COLO829 (cell line): ENCODE measurements at places on chromosomes 7 and 10.
A peak's percentile ranks its signal among the peaks of the same experiment; 100 is the strongest.

DNA sequence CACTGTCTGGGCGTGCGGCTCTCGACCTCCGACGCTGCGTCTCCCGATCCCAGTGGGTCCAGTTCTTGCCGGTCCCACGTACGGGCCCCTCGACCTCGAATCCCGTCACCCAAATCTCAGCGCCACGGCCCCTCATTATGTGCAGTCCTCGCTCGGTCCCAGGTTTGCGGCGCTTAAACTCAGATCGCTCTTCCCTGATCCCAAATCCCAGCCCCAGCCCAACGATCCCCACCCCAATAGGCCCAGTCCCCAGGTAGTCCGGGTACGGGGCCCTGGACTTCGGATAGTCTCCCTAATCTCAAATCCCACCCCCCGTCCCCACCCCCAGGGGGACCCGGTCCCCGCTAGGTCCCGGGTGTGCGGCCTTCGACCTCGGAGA, 666 bp downstream of the HNRNPF start:
- DNase-seq = no peak

DNA sequence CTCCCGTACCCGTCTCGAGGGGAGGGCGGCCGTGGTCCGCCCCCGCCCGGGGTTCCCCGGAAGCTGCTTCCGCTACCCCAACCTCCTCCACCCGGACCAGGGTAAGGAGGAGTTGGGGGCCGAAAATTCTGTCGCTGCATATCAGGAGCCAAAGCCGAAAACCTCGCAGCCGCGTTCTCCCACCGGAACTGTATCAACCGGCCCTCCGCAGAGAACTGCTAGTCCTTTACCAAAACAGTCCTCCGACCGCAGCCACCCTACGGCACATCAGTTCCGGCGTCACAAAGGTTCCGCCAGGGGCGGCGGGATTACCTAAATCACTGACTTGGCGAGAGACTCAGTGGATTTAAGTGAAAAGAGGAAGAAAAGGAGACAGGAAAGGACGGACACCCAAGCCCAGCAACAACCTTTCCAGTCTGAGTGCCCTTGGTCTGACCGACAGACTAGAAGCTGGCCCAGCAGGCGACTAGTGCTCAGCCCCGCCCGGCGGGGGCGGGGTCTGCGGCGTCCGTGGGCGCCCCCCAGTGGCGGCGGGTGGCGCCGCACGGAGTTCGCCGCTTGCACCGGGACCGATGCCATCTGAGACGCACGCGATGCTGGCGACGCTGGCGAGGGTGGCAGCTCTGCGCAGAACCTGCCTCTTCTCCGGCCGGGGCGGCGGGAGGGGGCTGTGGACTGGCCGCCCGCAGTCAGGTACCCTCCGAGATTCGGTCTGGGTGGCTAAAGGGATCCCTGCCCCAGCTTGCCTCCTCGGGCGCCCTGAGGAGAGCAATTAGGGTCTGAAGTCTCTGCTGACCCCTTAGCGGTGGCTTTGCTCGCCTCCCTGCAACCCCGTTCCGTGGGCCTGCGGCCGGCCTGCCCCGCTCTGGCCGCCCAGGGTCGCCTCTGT, at the start of the genes MPLKIP and SUGCT:
Gene MPLKIP, minus strand, starts transcription at position 195 of the 889 bp plus-strand sequence. Its CDS starts 55 bp downstream, at position 140.
Gene SUGCT, plus strand, starts transcription at position 578 of the 889 bp plus-strand sequence.
- DNase-seq = peak; percentile 90

GRCh38 chr10:86186633-86187032, 180.0 kb downstream of the GRID1 start:
- no peak for DNase-seq

GRCh38 chr7:83821866-83822265, 172.9 kb upstream of the SEMA3E start:
- DNase-seq = peak; percentile 45

GRCh38 chr7:66182920-66183319, 22.2 kb upstream of the TPST1 start:
- no peak for DNase-seq

DNA sequence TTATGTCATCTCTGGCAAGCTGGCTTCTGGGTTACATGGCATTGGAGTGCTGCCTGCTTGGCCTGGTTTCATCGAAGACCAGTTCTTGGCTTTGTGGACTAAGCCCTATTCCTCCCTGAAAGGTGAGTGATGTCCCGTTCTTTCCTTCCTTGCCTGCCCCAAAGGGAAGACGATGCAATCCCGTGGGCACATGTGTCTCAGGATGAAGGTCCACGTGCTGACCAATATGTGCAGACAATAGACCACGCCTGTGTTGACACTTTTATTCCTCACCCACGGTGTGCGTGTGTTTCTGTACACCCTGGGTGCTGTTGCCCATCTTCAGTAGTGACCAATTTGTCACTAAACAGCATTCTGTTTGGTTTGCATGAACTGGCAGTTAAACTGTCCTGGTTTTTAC, 28.6 kb upstream of the SHH start:
- DNase-seq = no peak

- DNase-seq = no peak
Measured at GRCh38 chr10:132197271-132198067, 10.7 kb downstream of the DPYSL4 start.

DNA sequence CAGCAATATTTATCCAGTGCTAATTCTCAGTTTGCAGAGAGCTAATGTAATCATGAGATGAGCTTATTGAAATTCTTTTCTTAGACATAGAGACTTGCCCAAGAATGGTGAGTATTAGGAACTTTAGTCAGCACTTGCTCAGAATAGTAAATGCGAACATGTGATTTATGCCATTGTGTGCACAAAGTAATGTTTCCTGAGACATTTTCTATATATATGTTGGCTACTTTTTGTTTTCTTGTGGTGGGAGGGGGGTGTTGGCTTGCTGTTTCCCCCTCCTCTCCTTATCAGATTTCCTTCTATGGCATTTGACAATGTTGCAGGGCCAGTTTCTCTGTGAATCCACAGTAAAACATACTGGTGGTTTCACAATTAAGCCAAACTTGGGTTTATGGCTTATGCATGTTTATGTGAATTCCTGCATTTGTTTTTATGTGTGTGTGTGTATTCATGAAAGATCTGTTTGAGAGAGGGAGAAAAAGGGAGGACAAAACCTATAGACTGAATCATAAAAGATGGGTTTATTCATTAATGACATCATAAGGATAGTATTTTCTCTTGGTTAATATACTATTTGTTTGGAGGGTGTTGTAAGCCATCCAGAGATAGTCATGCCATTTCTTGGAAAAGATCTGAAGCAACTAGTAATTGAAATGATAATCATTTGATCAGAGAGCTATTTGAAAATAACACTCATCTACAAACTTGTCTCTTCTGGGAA, 36.3 kb downstream of the ARID5B start:
- no peak for DNase-seq

DNA sequence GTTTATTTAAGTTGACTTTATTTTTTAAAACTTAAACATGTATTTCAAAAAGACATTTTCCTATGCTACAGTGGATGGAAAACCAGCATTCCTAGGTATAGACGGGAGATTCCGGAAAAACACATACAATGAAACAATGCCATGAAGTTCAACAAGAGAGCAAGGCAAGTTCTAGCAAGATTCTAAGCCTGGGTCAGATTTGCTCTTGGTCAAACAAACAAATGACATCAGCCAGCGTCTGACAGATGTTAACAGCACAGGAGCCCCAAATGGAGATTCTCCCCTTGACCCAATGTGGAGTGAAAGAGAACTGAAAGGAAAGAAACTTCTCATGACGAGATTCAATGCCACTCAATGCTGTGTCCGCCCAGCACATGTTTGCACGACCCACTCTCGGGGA, 149.9 kb downstream of the NEURL1 start:
- no peak for DNase-seq

GRCh38 chr10:24731942-24732341, 8.3 kb upstream of the ARHGAP21 start:
- DNase-seq = no peak
